ENCODE measurements at places on chromosomes 5 and 9.

- DNase-seq = no peak
Observed at GRCh38 chr5:172990776-172991175, 7.2 kb downstream of the ATP6V0E1 start.

DNA sequence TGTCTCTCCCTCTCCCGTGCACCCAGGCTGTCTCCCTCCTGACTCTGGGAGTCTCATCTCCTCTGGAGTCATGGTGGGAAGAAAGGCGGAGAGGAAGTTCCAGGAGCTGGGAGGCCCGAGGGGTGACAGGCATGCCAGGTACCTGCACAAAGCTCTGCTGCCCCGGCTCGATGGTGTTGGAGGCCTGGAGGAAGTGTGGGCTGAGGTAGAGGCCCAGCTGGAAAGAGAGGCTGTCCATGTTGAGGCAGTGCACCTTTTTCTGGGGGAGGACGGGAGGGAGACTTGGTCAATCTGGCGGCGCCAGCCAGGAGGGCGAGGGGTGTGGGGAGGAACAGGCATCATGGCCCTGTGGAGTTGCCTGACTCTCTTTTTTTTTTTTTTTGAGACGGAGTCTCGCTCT is 15.9 kb downstream of the FPGS start:
- no peak for DNase-seq

- DNase-seq = no peak
Observed at GRCh38 chr5:5344051-5344571, 78.4 kb upstream of the ICE1 start.

GRCh38 chr5:137888863-137889759 is at the start of gene PKD2L2:
Gene PKD2L2, plus strand, starts transcription at chr5:137889457. Its CDS starts 35 bp downstream, at chr5:137889492.
- DNase-seq = peak; percentile 47

DNA sequence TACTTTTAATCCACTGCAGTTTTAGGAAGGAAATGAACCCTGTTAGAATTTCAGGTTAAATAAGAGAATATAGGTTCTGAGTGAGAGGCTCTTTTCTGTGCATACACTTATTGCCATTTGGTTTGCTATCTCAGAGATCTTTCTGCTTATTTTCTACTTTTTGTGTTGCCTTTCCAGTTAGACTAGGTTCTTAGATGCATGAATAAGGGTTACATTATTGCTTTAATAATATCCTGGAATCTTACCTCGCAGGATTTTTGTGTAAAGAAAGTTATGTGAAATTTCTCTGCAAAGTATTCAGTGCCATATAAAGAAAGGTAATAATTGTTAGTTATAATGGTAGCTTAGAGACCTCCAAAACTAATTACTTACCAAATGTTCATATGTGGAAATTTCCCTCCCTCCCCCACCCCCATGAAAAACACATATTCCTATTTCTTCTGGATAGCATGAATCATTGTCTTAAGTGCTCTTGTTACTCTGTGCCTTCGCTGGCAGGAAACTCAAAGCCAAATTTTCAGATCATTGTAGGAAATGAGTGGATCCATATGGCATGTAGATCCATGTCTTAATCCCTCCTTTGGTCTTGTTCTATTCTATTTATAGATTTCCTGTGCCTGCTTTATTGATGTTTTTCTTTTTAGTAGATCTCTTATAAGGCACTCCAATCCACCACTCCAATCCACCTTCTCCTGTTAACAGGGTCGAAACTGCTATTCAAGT is 2.7 kb upstream of the APBA1 start:
- DNase-seq = peak; percentile 83

DNA sequence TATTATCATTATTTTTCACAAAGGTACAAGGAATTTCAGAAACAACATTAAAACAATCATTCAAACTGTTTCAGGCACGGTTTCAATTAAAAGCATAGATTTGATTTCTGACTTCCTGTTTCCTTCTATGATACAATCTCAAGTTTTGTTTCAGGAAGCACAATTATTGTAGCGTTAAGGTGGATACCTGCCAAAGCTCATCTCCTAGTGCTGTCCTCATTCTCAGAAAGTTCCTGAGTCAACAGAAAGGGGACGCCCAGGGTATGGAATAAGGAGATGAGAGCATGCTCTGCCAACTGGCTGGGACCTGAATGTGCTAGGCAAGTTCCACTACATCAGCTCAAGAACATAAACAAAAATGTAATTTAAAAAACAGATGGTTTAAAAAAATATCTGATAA is 2.0 kb upstream of the TRIM14 start:
- no peak for DNase-seq

DNA sequence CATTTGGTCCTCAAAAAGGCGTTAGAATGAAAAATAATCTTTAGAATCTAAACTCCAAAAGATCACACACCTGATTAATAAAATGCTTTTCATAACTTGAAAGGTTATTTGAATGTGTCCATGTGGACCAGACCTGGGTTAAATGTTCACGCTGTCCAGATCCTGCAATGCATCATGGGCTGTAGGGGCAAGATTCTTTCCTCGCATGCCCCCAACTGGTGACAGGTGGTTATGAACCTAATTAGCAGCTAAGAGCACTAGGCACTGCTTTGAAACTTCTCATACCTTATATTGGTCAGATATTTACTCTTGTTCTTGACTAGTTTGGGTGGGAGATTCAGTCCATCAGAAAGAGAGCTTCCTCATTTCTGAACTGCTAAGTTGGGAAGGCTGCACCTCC is 19.3 kb upstream of the PIP5K1B start:
- no peak for DNase-seq

GRCh38 chr5:152804179-152804578 is 399.1 kb upstream of the NMUR2 start:
- DNase-seq = no peak

GRCh38 chr9:125845271-125845808 is 98.2 kb downstream of the PBX3 start:
- no peak for DNase-seq

DNA sequence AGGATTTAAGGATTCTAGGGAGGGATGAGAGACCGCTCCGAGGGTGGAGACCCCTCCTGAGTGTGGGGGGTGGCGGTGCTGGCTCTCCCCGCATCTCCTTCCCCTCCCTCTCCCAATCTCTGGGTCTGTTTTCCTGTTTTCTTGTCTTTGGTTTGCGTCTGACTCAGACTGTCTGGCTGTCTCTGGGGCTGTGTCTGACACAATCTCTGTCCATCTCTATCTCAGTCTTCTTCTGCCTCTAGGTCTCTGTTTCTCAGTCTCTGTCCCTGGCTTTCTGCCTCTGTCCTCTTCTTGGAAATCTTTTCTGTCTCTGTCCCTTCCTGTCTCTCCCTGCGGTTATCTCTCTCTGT is 196 bp upstream of the GRM6 start:
- no peak for DNase-seq

Data from adipocyte (in vitro differentiated cells).